ENCODE measurements at places on chromosomes 12 and 14. TPM values are rescaled to one million over a fixed set of nuclear protein-coding genes. Genes with fewer than 3 reads are reported as not detected.

PITPNM2 gene
- polyA plus RNA-seq, result 0.95 TPM

ZBTB42 gene
- 1.0 TPM for polyA plus RNA-seq

COX8C gene
- polyA plus RNA-seq, result not detected

CARMIL3 gene
- polyA plus RNA-seq, result 0.35 TPM

ADCY4 gene
- 0.75 TPM for polyA plus RNA-seq

ZBTB1 gene
- polyA plus RNA-seq, result 57.3 TPM

FLRT2 gene
- polyA plus RNA-seq, result not detected

FGF6 gene
- polyA plus RNA-seq, result not detected

RECQL gene
- 64.3 TPM for polyA plus RNA-seq

PIWIL1 gene
- polyA plus RNA-seq, result not detected

CIROP gene
- not detected for polyA plus RNA-seq

PPP1R12A gene
- 85.4 TPM for polyA plus RNA-seq

NGB gene
- polyA plus RNA-seq, result not detected

TPH2 gene
- not detected for polyA plus RNA-seq

KRT80 gene
- polyA plus RNA-seq, result not detected

RD3L gene
- not detected for polyA plus RNA-seq

ANKRD33 gene
- not detected for polyA plus RNA-seq
